ENCODE measurements at places on chromosomes 12 and 14.

GRCh38 chr12:99343960-99344359, 303.6 kb upstream of the GARIN6 start:
- no peak for DNase-seq

- DNase-seq = no peak
Observed at GRCh38 chr12:92771001-92771400, 68.2 kb downstream of the PLEKHG7 start.

DNA sequence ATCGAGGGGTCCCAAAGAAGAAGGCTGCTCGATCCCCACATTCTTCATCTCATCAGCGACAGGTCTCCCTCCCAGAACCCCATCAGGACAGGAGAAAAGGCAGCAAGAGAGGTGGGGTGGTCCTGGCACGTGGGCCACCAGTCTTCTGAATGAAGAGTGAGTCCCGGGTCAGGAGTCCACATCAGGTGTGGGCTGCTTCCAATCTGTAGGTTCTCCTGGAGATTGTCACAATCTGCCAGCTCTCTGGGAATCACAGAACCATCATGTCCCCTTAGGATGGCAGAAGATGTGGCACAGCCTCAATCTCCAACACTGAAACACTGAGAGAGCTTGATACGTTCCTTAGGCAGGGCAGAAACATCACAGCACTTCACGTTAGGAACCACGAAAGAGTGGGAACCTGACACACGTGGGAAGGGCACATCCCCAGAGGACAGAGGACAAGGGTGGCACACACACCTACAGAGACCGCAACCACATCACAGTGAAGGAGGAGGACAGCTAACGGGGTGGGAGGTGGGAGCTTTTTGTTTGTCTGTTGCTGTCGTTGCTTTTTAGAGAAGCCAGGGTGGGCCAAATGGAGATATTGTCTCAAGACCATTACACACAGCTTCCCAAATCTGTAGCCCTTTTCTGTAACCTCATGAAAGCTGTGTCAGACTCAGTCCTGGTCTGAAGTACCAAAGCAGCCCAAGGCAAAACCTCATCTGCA, 284.5 kb downstream of the DPF3 start:
- no peak for DNase-seq

- no peak for DNase-seq
Observed at GRCh38 chr14:49196327-49196726, 389.9 kb downstream of the RPS29 start.

GRCh38 chr12:92462527-92462926, 240.3 kb upstream of the PLEKHG7 start:
- DNase-seq = no peak

GRCh38 chr12:27960821-27961220, 11.7 kb downstream of the PTHLH start:
- DNase-seq = peak; percentile 91

Measured in muscle of leg (tissue), 16 donors.